ENCODE measurements at places on chromosomes 7 and 10. TPM values are rescaled to one million over a fixed set of nuclear protein-coding genes. Genes with fewer than 3 reads are reported as not detected.

Gene GPR141
- not detected for total RNA-seq

Gene BICC1
- total RNA-seq, result 0.33 TPM

Gene TRIM50
- total RNA-seq, result not detected

Gene HPSE2
- 0.30 TPM for total RNA-seq

Gene MSS51
- 2.2 TPM for total RNA-seq

Gene CDK14
- total RNA-seq, result 28.6 TPM

Gene SFTPA2
- total RNA-seq, result not detected

Gene BLNK
- total RNA-seq, result not detected

Gene ODAD2
- 6.7 TPM for total RNA-seq

Gene MSMB
- 0.89 TPM for total RNA-seq

Gene ITGB8
- 2.2 TPM for total RNA-seq

Gene PIK3AP1
- 1.2 TPM for total RNA-seq

Gene EIF5AL1
- 0.73 TPM for total RNA-seq

Gene GPR85
- total RNA-seq, result not detected

Gene SPDYE8
- not detected for total RNA-seq

Gene CDC14C
- total RNA-seq, result 0.07 TPM

Gene AGAP5
- 6.0 TPM for total RNA-seq

Gene ATP6V0A4
- total RNA-seq, result 0.42 TPM

Gene PSMC2
- 151 TPM for total RNA-seq

Gene UCMA
- not detected for total RNA-seq

Gene CFAP46
- total RNA-seq, result 0.70 TPM

Gene MBL2
- total RNA-seq, result not detected

Gene SAMD9L
- total RNA-seq, result not detected

Gene KMT2E
- total RNA-seq, result 36.8 TPM

Gene DIP2C
- 7.2 TPM for total RNA-seq

Gene SSC4D
- 25.5 TPM for total RNA-seq

Gene PRF1
- not detected for total RNA-seq

Gene PRXL2A
- 36.1 TPM for total RNA-seq

Gene SLC26A5
- total RNA-seq, result not detected

Gene LRRN3
- 0.15 TPM for total RNA-seq

Gene RGS10
- 7.2 TPM for total RNA-seq

Gene SPAM1
- total RNA-seq, result not detected

Gene RASA4B
- 5.9 TPM for total RNA-seq

Gene TAF5
- total RNA-seq, result 26.0 TPM

Gene ANKRD61
- total RNA-seq, result 0.18 TPM

Gene TSPAN15
- total RNA-seq, result 5.0 TPM

Gene OLAH
- not detected for total RNA-seq

Gene PTPN20
- total RNA-seq, result not detected

Gene LDB3
- 0.03 TPM for total RNA-seq

Gene TMEM72
- total RNA-seq, result not detected

Gene AKR1C1
- total RNA-seq, result 1.7 TPM

Gene ADRA2A
- total RNA-seq, result 4.3 TPM

Gene CALD1
- total RNA-seq, result 95.0 TPM

Gene ASB10
- total RNA-seq, result not detected

Gene CAMK2B
- total RNA-seq, result not detected

Gene WASHC2C
- 23.2 TPM for total RNA-seq

Gene KCNK18
- total RNA-seq, result not detected

Gene RSPH10B2
- total RNA-seq, result 0.31 TPM

Gene CLRN3
- not detected for total RNA-seq

Gene BTBD16
- 0.42 TPM for total RNA-seq

Gene OR13A1
- total RNA-seq, result not detected

Gene CHN2
- 3.1 TPM for total RNA-seq

Gene UPF2
- total RNA-seq, result 10.6 TPM

Gene MPP7
- total RNA-seq, result 2.1 TPM

Measured in H7 (cell line).